ENCODE measurements at places on chromosomes 7 and 10. TPM values are rescaled to one million over a fixed set of nuclear protein-coding genes. Genes with fewer than 3 reads are reported as not detected.
A peak's percentile ranks its signal among the peaks of the same experiment; 100 is the strongest.

Gene PLAC9
- not detected for total RNA-seq

GRCh38 chr7:16416289-16417282, 4.8 kb downstream of the CRPPA start:
- no peak overlapping the region for H3K27ac ChIP-seq
- peaks cover 10% of the 10 kb centered on the region for H3K4me1 ChIP-seq
- H3K36me3 ChIP-seq = no peaks in the 10 kb centered on the region

GRCh38 chr7:18995811-18996426, 121.5 kb downstream of the TWIST1 start:
- H3K4me1 ChIP-seq = no peaks in the 10 kb centered on the region
- no peak for DNase-seq
- H3K27ac ChIP-seq = no peak overlapping the region
- H3K27me3 ChIP-seq = no peaks in the 10 kb centered on the region
- no peak overlapping the region for H3K4me3 ChIP-seq
- H3K36me3 ChIP-seq = peaks cover 2% of the 10 kb centered on the region

DNA sequence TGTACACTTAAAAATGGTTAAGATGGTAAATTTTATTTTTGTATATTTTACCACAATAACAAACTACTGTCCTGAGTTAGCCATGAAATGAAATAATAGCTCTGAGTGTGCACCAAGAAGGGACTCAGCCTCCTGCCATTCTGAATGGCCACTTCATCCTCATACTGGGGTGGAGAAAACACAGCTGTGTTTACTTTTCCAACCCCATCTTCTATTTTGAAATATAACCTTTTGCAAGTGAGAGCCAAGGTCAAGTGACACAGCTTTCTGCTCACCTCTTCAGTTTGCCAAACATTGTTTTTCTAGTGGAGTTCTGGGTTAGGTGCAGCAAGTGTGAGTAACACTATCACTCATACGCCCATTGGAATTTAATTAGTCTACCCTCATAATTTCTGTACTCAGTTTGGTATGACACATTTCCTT, 107.4 kb upstream of the GLCCI1 start:
- H3K27ac ChIP-seq = no peak overlapping the region
- no peak overlapping the region for H3K4me3 ChIP-seq
- peaks cover 26% of the 10 kb centered on the region for H3K4me1 ChIP-seq
- H3K36me3 ChIP-seq = no peaks in the 10 kb centered on the region

DNA sequence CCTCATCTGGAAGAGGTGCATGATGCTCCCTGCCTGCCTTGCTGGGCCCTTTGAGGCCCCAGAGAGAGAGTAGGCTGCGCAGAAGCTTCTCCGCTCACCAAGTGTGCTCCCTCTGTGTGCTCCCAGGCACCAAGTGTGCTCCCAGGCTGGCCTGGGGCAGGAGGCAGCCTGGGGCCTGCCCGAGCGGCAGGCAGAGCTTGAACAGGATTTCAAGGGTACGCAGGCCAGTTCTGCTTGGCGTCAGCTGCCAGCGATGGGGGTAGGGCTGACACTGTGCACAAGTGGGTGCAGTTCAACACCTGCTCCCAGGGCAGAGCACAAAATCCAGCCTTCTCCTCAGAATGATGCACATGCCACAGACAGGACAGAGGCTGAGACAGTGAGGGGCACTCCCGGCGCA, 119.7 kb downstream of the FAM53B start:
- H3K4me3 ChIP-seq = peak overlapping the region; percentile 11
- peaks cover 100% of the 10 kb centered on the region for H3K4me1 ChIP-seq
- H3K27ac ChIP-seq = peak overlapping the region; percentile 83
- DNase-seq = no peak
- no peaks in the 10 kb centered on the region for H3K27me3 ChIP-seq
- no peaks in the 10 kb centered on the region for H3K36me3 ChIP-seq

Gene HOGA1
- total RNA-seq = not detected

GRCh38 chr10:80522756-80523363, 14.8 kb upstream of the SH2D4B start:
- no peak overlapping the region for H3K27ac ChIP-seq
- H3K4me3 ChIP-seq = no peak overlapping the region
- peaks cover 16% of the 10 kb centered on the region for H3K4me1 ChIP-seq
- H3K36me3 ChIP-seq = peaks cover 10% of the 10 kb centered on the region
- H3K27me3 ChIP-seq = no peaks in the 10 kb centered on the region

Gene RBP4
- not detected for total RNA-seq

- no peak for DNase-seq
- no peak overlapping the region for H3K27ac ChIP-seq
Measured at GRCh38 chr10:117137031-117137910, 799 bp downstream of the VAX1 start.

Gene TRIL
- not detected for total RNA-seq

GRCh38 chr10:103881416-103882284, 26.3 kb upstream of the SH3PXD2A start:
- H3K4me1 ChIP-seq = no peaks in the 10 kb centered on the region
- no peak for DNase-seq
- H3K27me3 ChIP-seq = no peaks in the 10 kb centered on the region
- H3K27ac ChIP-seq = no peak overlapping the region

Gene TMEM270
- total RNA-seq = not detected

Measured in B cell (primary cell).